Activated CD8-positive, alpha-beta memory T cell treated with anti-CD3 and anti-CD28 coated beads, Interleukin-2, amount 50 U/mL, for 4 hours (primary cell): ENCODE measurements at places on chromosomes 12 and 14.

GRCh38 chr14:86050072-86050683 is 520.2 kb downstream of the FLRT2 start:
- no peak for DNase-seq

GRCh38 chr12:80470403-80470802 is 26.4 kb downstream of the PTPRQ start:
- DNase-seq, result no peak

DNA sequence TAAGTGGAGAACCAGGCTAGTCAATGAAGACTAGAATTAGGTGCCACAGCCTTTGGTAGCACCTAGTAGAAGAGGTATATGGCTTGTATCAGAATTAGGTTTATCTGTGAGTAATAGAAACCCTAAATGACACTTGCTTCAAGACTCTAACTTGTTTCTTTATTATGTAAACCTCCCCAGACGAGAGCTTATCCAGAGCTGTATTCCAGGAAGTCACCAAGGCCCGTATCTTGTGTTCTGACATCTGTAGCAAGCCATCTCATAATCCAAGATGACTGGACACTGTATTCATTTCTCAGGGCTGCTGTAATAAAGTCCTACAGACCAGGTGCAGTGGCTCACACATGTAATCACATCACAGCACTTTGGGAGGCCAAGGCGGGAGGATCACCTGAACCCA is 56.7 kb upstream of the PPP1R12A start:
- DNase-seq, result no peak

DNA sequence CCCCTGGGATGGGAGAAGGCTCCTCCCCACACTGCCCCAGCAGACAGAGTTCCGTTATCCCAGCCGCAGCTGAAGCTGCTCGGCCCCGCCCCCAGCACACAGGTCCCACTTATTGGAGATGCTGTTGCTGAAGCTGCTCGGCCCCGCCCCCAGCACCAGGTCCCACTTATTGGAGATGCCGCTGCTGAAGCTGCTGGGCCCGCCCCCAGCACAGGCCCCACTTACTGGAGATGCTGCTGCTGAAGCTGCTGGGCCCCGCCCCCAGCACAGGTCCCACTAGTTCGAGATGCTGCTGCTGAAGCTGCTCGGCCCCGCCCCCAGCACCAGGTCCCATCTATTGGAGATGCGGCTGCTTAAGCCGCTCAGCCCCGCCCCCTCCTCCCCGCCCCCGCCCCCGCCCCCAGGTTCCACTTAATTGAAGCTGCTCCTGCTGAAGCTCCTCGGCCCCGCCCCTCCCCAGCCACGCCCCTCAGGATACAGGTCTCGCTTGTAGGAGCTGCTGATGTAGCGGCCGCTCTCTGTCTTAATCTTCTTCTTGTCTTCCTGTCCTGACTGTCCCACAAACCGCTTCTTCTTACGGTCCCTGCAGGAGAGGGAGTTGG is 12.0 kb downstream of the CFAP73 start:
- DNase-seq, result no peak

DNA sequence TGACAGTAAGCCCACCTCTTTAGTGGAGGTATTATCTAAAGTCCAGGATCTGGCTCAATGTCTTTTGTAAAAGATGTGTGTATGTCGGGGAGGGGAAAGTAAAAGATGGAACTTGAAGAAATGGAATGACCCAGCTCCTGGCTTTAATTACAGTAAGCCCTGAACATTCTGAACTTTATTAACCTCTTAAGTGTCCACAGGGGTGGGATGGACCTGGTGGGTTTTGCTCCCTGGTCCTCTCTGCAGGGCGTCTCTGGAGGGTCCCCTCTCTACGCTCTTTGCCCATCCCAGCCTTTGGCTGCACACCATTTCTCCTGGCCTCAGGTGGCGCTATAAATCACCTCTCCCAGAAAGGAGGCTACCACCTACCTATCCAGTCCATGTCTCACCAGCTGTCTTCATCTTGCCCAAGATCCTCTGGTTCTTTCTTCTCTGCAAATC is 3.7 kb upstream of the CISTR start:
- no peak for DNase-seq

DNA sequence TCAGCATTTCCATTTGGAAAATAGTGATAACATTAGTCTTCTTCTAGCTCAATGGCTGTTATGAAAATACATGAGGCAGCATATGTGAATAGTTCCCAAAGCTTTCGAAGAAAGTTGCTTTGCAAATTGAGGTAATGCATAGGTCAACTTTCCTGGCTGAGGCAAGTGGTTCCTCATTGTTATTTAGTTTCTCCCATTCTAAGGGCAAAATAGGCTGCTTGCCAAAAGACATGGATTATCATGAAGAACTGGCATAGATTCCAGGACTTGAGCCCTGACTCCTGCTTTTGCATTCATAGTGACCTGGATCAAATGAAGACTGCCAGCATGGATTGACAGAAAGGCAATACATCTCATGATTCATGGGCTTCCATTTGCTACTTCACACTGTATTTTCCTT is 35.7 kb downstream of the LRFN5 start:
- DNase-seq, result no peak

GRCh38 chr12:89943463-89943862 is 234.8 kb upstream of the ATP2B1 start:
- no peak for DNase-seq

DNA sequence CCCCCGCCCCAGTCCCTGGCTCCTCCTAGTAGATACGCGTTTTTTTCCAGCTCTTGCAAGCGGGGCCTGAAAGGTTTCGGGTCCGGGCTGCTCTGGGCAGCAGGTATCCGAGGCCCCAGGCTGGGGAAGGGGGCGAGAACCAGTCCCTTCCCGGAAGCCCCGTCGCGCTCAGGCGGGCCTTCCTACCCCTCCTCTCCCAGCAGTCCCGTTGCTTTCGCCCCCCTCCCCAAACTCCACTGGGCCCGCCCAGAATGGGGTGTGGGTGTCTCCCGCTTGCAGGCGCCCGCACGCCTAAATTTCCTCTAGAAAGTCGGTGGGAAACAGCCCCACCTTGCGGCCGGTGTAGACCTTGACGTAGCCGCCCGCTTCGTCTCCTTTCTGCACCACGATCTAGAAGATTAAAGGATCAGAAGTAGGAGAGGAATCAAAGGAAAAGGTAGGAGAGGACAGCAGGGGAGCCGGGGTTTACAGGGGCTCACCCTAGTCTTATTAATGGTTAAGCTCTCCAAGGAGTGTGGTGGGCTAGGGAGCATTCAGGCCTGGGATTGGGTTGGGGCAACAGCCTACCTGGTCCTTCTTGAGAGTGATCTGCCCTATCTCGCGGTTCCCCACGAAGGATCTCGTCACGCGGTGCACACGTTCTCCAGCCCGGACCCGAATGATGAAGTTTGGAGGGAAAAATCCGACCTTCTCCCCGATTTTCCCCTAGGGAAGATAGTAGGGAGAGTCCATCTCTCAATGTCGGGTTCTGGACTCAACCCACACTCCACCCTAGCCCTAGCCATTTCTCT is 7.3 kb downstream of the STAC3 start:
- peak; percentile 83 for DNase-seq

DNA sequence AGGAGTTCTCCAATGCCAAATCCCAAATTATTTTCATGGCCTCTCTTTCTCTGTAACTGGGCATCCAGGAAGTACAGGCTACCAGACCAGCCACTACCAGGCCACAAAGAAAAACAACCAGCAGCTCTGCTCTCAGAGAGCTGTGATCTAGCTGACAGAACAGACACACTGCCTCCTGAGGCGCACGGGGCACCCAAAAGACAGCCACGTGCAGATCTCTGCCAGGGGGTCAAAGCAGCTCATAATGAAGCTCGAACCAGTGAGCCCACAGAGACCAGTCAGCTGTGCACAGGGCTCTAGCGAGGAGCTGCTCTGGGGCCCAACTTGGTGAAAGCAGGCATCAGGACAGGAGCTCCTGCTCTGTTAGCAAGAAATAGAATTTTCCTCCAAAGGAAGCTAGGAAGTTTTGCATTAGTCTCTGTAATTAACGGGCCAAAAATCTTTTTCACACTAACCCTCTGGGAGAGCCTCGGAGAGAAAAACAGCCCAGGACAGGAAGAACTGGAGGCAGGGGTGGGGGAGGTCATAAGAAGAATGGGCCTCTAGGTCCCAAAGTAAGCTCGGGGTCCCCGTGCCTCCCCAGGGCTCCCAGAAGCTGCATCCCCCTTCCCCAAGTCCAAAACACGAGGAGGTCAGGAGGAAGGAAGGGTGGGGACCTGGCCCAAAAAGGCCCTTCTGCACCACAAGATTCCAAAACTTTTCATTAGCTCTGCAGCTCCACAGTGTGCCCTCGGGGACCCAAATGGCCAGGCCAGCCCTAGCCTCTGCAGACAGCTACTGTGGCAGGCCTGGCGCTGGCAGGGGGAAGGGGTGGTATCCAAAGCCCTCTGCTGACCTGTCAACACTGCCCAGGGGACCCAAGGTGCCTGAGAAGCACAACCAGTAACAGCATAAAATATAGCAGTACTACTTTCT is 30.2 kb downstream of the ACTN1 start:
- DNase-seq, result no peak

DNA sequence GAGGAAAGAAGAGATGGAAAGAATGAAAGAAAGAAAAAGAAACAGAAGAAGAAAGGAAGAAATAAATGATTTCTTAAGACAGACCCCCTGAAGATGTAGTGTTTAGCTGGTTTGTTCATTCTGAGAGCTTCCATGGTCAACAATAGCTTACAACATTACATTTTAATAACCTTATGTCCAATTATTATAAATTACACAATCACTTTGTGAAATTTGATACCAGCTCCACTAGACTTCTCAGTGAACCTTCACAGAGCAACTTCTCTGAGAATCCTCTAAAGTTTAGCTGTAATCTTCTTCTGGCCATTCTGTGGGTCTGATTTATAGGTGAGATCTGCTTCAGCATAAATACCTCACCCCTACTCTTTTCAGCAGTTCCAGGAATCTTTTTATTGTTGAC is 27.9 kb downstream of the SIX1 start:
- DNase-seq, result no peak

DNA sequence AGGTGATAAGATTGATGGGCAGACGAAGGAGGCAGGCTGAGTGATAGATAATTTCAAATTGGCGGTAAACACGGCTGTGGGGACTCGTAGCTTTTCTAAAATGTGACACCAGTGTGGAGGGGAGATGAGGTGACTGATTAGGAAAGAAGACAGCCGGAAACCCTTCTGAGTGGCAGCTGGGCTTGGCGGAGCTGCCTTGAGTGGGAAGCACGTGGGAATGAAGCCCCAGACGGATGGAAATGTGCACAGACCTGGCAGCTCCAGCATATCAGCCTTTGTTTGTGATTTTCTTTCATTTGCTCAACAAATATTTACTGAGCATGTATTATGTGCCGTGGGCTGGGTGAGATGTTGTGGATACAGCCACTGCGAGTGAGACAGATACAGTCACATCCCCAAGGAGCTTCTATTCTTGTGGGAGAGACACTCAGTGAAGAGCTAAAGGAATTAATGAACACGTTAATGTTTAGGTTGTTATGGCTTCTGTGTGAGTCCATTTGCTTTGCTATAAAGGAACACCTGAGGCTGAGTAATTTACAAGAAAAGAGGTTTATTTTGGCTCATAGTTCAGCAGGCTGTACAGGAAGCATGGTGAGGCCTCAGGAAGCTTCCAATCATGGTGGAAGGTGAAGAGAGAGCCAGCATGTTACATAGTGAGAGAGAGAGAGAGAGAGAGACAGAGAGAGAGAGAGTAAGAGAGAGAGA is 65.5 kb upstream of the LHX5 start:
- DNase-seq, result no peak

GRCh38 chr12:94977766-94978468 is 25.6 kb downstream of the NDUFA12 start:
- no peak for DNase-seq

GRCh38 chr12:85894653-85895052 is 20.6 kb downstream of the NTS start:
- no peak for DNase-seq

DNA sequence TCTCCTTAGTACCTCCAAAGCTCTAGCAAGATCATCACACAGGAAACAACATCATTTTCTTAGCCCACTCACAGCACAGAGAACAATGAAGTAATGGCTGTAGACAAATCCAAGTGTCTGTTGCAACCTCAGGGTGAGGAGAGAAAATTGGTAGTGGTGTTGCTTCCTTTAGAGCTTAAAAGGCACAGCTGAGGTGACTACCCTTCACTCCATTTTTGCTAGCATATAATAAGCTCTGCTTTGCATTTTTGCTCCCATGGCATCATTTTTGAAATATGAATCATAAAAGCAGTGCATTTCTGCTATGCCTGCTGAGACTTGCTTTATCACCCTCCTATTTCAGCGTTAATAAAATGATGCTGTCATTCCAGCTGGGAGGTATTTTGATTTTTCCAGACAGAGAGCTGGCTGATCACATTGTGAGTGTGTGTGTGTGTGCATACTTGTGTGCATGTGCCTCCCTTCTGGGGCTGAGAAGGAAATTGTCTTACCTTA is 18.5 kb upstream of the PCNX1 start:
- DNase-seq, result no peak

DNA sequence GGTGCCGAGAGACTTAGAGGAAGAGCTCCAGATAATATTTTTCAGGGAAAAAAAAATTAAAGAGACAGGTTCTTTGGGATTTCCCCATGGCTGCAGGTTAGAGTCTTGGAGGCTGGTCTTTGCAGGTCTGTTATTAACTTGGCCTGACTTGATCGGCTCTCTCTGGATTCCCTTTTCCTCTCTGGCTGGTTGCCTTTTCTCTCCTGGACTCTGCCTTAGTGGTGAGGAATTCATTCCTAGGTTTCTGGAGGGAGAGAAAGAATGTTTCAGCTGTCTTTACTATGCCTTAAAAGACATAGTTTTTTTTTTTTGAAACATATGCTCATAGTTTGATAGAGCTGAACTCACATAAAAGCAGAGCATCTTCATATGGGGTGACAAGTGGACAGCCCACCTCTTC is 336.3 kb downstream of the BMP4 start:
- DNase-seq, result no peak

DNA sequence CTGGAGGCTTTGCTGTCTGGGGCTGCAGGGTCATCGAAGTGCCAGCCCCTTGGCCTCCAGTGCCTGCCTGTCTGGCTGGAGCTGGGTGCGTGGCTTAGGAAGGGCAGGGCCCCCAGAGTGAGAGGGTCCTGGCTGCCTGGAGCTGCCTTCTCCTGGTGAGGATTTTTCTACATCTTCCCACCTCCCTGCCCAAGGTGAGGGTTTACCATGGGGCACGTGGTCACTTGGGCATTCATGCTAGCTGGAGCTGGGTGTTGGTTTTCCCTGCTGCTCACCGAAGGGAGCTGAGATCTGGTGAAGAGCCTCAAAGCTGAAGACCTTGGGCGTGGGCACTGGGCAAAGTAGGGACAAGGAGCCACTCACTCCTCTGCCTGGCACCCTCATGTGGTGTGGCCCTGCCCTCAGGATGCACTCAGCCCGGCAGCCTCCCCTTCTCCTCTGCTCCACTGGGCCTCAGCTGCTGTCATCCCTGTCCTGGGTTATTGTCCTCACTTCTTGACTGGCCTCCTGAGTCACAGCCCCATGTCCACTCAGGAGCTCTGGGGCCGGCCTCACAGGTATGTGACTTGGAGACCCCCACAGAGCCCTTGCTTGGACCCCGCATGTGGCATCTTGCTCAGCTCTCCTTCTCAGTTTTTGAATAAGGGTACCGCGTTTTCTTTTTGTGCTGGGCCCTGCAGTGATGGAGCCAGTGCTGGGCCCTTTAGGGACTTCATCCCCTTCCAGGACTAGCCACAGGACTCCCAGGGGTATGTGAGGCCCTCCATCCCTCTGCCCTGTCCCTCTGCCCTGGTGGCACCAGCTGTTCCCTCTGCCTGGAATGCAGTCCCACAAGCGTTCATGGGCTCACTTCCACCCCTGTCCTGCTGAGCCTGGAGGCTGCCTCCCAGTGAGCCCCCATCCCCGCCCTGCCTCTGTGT is 1.6 kb downstream of the CEP170B start:
- DNase-seq, result no peak
